Left hindlimb (tissue), 1 donor: ENCODE measurements at places on chromosomes 2 and 18.

DNA sequence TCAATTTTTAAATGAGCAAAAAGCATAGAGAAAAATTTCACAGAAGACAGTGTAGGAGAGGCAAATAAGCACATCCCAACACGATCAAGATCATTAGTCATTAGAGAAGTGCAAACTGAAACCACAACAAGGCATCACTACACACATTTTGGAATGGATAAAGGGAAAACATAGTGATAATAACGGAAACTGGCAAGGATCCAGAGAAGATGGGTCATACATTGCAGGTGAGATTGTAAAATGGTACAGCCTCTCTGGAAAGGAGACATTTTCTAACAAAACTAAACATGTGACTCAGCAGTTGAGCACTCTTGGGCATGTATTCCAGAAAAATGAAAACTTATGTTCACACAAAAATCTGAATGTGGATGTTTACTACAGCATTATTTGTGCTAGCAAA lies 98.3 kb upstream of the TMEM17 start:
- DNase-seq: no peak

DNA sequence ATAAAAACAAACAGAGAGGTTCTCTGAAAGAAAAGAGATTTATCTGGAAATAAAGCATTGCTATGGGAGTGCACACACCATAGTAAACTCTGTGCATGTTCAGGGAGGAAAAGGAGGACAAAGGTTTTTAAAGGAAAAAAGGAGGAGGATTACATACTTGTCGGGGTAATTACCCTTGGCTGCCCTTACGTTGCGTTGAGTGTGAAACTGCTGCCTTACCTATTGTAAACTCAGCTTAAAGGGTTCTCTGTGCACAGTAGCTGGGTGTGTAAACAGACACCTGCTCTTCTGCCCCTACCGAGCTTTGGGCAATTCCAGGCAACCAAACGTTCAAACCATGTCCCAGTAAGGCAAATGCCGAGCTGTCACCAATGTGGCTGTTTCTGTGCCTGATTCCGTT lies 29.6 kb upstream of the PXDN start:
- no peak for DNase-seq

DNA sequence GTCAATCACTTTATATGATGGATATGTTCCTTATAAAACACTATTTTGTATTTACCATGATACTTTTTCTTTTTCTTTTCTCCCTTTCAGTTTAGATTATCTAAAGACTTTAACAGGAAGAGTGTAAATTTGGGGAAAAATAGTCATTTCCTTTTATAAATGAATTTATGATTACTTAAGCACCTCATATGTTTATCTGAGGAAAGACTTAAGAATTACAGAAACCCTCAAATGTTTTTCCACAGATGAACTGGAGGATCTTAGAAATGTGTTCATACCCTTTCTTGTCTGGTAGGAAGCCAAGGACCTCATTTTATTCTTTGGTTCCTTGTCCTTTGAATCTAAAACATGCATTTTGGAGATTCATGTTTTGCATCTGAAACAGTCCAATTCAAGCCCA lies 36.7 kb downstream of the MAPRE2 start:
- no peak for DNase-seq

- DNase-seq: no peak
These were observed 698.7 kb downstream of the TDRD15 start for GRCh38 chr2:21822505-21822904.

DNA sequence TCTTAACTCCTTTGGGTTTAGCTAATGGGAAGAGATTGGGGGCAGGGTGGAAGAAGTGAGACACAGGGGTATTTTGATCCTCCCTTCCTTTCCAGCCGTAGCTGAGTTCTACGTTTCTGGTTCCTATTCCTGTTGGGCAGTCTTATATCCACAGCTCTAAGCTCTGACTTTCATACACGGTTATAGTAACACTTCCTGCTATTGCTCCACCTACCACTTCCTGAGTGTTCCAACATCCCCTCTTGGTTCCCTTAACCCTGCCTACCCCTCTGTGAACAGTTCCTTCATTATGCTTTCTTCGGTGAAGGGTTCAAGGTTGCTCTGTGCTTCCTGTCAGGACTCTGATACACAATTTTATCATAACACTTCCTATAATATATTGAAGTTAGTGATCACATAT lies 205.1 kb downstream of the DNAH7 start:
- DNase-seq: no peak

DNA sequence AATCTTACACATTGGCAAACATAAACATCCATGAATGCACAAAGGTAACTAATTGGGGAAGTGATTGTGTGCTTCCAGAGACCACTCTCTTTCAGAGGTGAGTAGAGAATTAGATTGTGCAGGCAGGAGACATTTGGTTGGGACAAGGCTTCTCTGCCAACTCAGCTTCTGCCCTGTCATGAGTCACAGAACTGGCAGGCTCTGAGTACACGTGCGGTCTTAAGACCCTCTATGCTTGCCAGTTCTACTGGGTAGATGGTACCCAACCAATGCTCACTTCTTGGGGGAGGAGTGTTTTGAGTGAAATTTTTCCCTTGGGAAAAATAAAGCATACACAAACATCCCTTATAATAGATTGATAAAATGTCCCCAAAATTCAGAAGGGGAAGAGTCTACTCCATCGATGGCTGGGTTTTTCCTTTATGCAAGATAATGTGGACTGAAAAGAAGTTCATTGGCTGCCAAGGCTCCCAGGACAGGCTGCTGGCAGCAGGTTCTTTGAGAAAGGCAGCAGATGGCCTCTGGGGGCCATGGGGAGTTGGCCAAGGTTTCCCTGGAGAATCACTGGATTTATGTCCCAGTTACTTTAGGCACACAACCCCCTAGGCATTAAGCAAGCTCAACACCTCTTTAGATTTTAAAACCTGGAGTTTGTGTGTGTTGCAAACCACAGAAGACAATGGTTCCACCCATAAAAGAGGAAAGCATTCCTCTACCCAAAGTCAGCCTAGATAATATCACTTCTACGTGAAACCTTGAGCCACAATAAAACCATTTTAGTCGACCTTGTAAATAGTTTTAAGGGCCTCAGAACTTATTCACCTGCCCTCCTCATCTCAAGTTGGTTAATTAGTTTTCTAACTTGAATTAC lies 417.0 kb downstream of the TXNL1 start:
- no peak for DNase-seq

DNA sequence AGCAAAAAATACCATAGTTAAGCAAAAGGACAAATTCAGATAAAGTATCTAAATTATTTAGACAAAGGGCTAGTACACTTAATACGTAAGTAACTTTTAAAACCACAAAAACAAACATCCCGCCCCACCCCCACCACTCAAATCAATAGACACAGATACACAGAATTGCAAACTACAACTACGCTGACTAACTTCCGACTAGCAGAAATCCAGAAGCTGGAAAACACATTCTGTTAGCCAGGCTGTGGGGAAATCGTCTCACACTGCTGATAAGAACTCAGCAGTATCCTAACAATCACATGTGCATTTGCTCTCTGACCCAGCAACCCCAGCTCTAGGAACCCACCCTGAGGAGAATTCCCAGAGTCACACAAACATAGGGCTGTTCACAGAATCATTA lies 16.6 kb downstream of the FAM168B start:
- no peak for DNase-seq

DNA sequence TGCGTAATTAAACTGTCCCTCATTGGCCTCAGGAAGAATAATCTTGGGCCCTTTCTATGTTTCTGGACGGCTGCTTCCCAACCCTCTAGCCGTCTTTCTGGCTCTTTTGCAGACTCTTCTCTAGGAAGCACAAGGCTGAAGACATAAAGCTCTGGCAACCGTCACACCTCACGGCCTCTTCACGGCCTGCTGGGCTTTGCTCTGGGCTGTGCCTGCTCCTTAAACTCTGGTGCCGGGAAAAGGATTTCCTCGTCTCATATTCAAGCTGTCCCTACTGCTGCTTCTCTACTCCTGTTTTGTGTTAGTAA lies 36.0 kb upstream of the WIPF1 start:
- peak; percentile 77 for DNase-seq

DNA sequence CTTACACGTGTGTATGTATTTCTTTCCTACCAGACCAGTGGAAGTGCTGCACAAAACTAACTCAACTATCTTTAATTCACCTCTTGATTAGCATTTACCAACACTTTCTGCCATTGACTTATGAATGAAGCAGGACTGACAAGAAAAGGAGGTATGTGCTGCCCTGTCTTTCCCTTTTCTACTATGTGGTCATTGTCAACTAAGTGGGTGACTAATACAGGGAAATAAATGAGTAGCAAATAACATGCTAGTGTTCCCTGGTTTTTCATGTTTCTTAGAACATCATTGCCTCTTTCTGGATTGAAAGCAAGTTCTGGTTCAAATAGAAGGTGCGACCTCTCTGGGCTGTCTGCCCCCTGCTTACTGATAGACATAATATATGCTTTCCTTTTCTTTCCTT lies 58.0 kb downstream of the LINC00305 start:
- DNase-seq: no peak

GRCh38 chr2:161355106-161355505 lies 46.9 kb downstream of the PSMD14 start:
- no peak for DNase-seq

DNA sequence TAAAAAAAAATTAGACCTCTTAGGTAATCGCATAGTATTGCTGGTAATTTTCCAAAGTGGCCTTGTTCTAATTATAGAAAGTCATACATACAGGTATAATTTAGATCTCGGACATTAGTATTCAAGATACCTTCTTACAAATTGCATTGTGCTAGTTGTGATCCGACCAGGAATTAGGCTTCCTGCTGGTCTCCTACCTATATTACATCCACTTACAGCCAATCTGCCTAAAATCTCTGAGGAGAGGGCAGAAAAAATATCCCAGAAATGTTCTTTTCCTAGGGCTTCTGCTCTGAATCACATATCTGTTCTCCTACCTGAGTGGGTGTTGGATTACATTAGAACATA lies 314.7 kb upstream of the GULP1 start:
- DNase-seq: no peak

DNA sequence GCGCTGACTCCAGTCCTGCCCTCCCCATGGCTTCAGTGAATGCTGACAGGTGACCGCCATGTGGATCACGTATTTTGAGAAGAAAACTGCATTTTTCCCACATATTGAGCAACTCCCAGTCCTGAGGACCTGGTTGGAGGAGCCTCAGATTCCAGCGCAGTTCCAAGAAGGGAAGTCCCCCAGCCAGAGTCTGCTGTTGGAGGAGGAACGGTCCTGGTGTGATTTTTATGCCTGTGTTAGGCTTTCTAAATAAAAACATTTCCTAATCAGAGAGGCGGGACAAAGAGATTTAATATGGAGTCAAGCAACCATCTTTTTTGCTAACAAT lies 32.3 kb upstream of the COL6A3 start:
- no peak for DNase-seq

- DNase-seq: no peak
These were observed 114.1 kb downstream of the ZBTB7C start for GRCh38 chr18:48294899-48295585.

DNA sequence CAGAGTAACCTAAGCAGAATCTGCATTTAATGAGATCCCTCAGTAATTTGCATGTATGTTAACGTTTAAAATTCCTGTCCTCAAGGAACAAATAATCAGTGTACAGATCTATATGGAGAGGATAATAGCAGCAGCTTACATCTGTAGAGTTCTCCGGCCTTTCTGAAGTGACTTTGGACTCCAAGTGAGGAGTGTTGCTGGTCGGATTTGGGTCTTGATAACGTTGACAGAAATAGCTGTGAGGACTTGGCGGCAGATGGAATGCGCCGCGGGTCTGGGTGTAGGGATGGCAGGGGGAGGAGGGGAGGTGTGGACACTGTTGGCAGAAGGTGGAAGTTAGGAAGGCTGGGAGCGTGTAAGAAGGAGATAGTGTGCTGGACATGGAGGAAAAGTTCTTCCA lies 170.9 kb upstream of the GATA6 start:
- no peak for DNase-seq

- no peak for DNase-seq
These were observed 118.8 kb upstream of the MAP2 start for GRCh38 chr2:209305026-209305425.

DNA sequence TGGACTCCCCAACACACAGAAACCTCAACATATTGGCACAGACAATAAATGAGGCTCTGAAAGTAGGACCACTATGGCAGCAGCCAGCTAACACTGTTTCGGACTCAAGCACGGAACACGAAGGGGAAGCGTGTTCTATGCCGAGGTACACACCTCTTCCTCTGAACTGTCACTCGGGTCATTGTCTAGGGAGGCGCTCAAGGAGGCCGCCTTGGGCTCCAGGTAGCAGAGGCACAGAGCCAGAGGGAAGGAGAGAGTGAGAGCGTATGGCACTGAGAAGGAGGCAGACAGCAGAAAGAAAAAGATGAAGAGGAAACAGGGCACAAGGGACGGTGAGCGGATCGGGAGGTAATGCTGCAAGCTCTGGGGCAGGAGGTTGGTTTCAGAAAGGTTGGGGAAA lies 120.1 kb upstream of the ZBTB14 start:
- no peak for DNase-seq

- no peak for DNase-seq
These were observed 381.6 kb downstream of the SUCLG1 start for GRCh38 chr2:84077496-84077895.

- DNase-seq: no peak
These were observed 37.1 kb downstream of the FOSL2 start for GRCh38 chr2:28429636-28430376.

- peak; percentile 53 for DNase-seq
These were observed 26.5 kb upstream of the KCNS3 start for GRCh38 chr2:17851731-17852585.

DNA sequence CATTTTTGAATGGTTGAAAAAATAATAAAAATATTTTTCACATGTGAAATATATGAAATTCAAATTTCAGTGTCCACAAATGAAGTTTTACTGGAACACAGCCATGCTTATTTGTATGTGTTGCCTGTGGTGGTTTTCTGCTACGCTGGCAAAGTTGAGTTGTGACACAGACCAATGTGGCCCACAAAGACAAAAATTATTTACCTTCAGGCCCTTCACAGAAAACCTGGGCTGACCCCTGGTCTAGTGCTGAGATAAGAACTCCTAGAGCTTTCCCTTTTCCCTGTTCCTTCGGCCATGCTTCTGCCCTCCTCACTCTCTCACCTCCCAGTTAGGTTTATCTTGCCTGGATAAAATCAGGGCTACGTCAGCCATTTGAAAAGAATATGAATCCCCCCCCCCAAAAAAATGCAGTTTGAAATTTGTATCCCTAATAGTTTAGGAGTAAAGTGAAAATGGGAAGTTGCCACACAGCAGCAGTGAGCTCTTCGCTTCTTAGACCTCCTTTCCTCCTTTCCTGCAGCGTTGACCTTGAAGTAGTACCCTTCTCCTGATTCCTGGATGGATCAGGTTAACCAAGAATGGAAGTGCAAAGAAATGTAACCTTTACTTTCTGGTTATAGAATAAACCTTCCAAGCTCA lies 91.0 kb downstream of the LIMS1 start:
- DNase-seq: no peak
